IMR-90 (cell line): ENCODE measurements at places on chromosomes 5 and 9. TPM values are rescaled to one million over a fixed set of nuclear protein-coding genes. Genes with fewer than 3 reads are reported as not detected.
A peak's percentile ranks its signal among the peaks of the same experiment; 100 is the strongest.

DNA sequence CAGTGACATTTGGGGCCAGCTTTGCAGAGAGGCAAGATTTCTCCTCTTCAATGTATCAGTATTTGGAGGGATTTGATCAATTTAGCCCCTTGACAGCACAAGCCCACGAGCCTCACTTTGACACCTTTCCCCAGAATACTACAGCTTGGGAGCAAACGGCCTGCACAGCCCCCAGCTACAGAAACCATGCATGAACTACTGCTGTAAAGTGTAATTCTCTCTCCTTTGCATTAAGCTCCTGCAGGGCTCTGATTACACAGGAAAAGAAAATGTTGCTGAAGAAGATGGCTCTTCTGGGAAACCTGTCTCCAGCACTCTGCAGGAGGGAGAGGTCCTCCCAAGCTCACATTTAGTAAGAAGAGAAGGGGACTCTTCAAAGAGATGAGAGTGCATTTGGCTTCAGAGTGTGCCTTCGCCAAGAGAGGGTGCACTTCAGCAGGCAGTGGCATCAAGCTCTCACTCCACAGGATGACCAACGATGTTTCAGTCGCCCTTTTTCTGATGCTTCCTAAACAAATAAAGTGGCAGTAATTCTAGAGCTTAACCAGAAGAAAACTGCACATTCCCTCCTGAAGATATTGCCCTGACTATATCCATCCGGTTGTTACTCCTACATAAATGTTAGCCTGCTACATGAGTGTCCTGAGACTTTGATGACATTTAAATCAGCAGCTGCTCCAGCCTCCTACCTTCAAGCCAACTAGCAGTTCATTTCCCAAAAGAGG is 272.2 kb downstream of the AUH start:
- H3K4me3 ChIP-seq: no peak overlapping the region
- DNase-seq: peak; percentile 73

DOLPP1 gene
- 6.7 and 7.0 TPM in 2 replicates for total RNA-seq

DNA sequence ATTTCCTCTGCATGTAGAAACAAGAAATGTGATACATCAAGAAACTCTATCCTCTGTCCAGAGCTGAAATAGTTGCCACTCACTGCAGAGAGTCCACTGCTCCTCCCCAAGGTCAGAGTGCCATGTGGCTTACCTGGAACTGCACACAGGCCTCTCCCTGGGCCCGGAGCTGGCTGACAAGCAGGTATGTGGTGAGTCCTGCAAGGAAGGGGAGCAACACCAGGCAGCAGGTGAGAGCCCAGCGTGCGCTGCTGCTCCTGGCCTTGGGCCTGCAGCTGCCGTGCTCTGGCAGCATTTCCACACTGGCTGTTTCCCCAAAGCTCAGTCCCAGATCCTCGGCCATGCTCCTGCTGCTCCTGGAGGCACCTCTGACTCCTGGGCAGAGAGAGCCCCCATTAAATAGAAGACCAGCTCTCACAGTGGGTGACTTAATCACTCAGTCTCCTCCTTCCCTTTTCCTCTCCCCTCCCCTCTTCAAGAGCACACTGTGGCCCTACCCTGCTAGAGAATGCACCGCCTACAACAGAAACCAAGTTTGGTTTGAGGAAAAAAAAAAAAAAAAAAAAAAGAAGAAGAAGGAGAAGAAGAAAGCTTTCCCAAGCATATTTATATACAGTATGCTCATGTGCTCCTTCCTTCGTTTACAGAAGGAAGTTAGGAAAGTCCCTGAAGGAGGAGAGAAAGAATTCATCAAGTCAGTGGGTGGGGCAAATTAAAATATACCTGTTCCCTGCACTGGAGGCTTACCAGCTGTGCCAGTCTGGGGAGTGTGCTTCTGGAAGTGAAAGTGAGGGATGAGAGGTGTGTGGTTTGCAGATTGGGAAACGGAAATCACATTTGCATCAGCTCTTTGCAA is at the start of gene TNFSF15:
TSS of gene TNFSF15 (minus strand) at position 370 of the 856 bp plus-strand sequence. CDS start at position 343, 27 bp downstream.
- peaks cover 6% of the 10 kb centered on the region for H3K27me3 ChIP-seq
- H3K27ac ChIP-seq: peak within 1 kb of the TSS; percentile 15; the same call in 1 of the 2 replicates
- H3K36me3 ChIP-seq: no peaks in the 10 kb centered on the region
- H3K4me1 ChIP-seq: peaks cover 15% of the 10 kb centered on the region
- no peak within 1 kb of the TSS for H3K4me3 ChIP-seq

GRCh38 chr5:150077996-150078801 is 8.2 kb downstream of the CSF1R start:
- H3K4me3 ChIP-seq: no peak overlapping the region
- DNase-seq: no peak
- H3K27me3 ChIP-seq: peaks cover 30% of the 10 kb centered on the region
- no peak overlapping the region for H3K27ac ChIP-seq
- no peaks in the 10 kb centered on the region for H3K36me3 ChIP-seq

ARL10 gene
- 3.6 and 4.4 TPM in 2 replicates for total RNA-seq
